AML-193 (cell line): ENCODE measurements at places on chromosomes 2 and 18.

GRCh38 chr18:13136904-13137669 is 81.5 kb upstream of the LDLRAD4 start:
- DNase-seq = peak; percentile 6

- DNase-seq = peak; percentile 26
These were observed 12.6 kb upstream of the RAB1A start for GRCh38 chr2:65142515-65142914.

DNA sequence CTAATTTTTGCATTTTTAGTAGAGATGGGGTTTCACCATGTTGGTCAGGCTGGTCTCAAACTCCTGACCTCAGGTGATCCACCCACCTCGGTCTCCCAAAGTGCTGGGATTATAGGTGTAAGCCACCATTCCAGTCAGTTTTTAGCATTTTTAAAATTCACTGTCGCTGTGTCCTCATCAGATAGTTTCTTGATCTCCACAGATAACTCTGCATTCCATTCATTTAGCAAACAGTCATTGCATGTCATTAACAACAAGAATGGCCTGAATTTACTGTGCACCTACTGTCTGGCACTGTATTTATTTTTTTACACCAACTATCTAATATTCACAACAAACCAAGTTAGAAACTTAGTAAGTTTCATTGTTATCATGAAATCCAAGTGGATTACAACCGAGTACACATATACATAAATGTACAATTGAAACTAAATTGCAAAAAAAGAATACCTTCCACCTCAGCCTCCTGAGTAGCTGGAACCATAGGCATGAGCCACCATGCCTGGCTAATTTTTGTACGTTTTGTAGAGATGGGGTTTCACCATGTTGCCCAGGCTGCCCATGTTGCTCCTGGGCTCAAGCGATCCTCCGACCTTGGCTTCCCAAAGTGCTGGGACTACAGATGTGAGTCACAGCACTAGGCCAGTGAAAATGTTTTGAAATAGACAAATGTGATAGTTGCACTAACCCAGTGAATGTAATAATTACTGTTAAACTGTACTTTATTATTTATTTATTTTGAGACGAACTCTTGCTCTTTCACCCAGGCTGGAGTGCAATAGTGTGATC is 4.3 kb downstream of the MCEE start:
- no peak for DNase-seq

GRCh38 chr2:159035790-159036411 is 67.5 kb downstream of the TANC1 start:
- DNase-seq = peak; percentile 3

DNA sequence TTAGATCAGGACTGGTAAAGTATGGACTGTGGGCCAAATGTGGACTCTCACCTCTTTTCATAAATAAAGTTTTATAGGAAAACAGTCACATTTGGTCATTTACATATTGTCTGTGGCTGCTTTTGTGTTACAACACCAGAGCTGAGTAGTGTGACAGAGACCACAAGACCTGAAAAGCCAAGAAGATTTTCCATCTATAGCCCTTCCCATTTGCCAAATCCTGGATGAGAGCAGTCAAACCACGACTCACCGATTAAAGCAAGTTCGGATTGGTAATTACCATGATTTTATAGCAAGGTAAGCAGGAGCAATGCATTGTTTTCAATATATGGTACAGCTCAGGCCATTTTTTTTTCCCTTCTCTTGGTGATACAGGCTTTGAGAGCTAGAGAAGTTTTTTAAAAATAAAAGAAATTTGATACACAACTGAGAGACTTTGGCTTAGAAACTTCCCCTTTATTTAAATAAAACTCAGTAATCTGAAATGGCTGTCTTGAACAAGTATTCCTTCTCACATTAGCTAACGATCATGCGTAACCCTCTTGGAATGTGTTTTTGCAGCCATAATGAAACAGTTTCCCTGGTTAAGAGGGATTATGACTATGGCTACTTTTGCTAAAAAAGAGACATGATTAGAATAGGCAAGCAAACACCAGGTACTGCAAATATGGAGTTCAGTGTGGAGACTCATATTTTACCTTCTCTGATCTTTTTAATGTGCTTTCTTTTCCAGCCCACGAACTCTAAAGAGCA is 9.5 kb upstream of the MALL start:
- no peak for DNase-seq

GRCh38 chr2:239928391-239929350 is 96.5 kb downstream of the NDUFA10 start:
- DNase-seq = no peak

- DNase-seq = no peak
These were observed 32.7 kb downstream of the VSNL1 start for GRCh38 chr2:17573085-17573803.

GRCh38 chr2:105081006-105081601 is 43.2 kb downstream of the MRPS9 start:
- DNase-seq = no peak

DNA sequence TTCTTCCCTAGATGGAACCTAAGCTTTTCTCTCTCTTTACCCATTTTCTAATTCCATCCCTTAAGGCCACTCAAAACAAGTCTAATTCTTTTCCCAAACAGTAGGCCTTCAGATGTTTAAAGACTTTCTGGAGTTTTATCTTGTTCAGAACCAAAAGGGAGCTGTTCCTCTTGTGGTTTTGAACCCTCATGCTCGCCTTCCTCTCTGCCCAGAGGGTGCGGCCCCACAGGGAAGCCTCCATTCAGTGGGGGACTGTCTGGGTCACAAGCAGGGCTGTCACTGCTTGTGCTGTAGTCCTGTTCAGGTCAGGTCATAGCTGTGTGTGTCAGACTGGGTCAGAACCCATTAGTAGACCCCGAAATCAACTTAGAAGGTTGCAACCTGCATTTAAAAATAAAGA is 56.5 kb downstream of the TET3 start:
- no peak for DNase-seq

- no peak for DNase-seq
These were observed 64.9 kb downstream of the EML4 start for GRCh38 chr2:42233976-42234441.

DNA sequence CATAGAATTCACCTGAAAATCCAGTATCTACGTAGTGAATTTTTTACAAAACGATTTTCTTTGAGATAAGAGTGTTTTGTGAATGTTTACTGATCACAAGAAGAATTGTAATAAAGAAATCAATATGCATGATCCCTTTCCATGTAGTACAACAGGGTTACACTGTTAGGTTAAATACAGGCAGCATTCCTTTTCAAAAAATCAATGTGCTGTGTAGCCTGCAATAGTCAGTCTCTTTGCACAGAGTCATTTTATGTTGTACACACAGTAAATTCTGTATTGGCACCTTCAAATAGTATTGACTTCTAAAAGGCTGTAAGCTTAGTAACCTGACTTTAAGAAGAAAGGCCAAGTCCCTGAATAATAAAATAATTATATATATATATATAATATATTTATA is 63.3 kb downstream of the ZNF407 start:
- DNase-seq = no peak

DNA sequence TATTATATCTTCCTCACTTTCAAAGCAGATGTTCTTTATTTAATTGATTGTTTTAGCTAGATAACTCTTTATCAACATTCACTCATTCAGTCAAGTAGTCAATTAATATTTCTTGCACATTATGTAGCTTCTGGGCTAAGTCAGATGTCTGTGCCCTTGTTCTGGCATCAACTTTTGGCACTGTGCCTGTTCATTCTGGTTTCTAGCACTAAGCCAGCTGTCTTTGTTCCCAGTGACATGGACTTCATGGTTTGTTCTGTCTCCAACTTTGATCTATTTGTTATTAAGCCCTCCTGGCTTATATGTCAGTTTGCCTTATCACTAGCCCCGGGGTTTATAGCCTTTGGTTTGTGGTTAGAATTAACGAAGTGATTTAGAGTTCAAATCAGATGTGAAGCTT is 247.9 kb upstream of the SYT4 start:
- no peak for DNase-seq

- no peak for DNase-seq
These were observed 36.7 kb downstream of the FAM117B start for GRCh38 chr2:202671317-202672035.

- DNase-seq = no peak
These were observed 15.2 kb downstream of the PAX3 start for GRCh38 chr2:222283634-222284033.

- DNase-seq = no peak
These were observed 32.2 kb downstream of the GPR75 start for GRCh38 chr2:53827398-53828175.

DNA sequence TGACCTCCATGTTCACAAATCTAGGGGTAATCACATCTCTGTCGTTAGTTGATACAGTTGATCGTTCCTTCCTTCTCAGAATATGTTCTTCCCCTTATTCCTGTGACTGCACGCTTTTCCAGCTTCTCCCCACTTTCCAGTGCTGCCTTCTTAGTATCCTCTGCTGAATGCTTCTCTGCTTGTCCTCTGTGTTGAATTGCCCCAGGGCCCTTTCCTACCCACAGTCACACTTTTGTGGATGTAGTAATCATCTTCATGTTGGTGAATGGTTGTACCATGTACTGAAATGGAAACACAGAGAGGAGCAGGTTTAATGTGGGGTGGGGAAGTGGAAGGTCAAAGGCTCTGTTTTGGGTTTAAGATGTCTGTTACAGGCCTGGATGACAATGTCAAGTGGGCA is 47.2 kb downstream of the EML6 start:
- DNase-seq = no peak

DNA sequence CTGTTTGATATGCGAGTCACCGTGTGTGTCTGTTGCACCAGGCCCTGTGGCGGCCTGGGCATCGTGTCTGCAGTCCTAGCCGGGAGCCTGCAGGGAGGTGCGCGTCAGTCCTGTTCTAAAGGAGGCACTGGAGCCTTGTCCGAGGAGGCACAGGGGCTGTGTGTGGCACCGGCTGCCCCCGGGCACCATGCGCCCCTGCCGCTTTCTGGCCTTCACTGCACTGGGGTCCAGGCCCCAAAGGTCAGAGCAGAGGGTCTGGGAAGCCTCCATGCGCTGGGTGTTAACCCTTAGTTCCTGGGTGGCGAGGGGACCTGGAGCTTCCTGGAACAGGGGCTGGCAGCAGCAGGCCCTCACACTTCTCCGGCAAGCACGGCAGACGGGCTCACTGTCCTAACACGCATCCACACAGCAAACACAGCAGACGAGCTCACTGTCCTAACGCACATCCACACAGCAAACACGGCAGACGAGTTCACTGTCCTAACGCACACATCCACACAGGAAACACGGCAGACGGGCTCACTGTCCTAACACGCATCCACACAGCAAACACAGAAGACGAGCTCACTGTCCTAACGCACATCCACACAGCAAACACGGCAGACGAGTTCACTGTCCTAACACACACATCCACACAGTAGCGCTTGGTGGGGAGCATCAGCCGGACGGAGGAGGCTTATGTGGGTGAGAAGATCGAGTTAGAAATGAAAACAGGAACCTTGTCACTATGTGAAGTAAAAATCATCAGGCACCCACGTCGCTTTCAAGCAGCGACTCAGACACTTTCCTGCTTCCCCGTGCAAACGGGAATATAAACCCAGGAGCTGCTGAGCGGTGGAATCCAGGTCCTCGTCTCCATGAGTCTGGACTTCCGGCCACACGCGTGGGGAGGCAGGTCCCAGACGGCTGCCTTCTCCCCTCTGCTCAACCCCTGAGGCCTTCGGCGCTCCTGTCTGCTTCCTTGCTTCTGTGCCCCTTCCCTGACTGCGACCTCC is 65.3 kb downstream of the TPO start:
- no peak for DNase-seq

DNA sequence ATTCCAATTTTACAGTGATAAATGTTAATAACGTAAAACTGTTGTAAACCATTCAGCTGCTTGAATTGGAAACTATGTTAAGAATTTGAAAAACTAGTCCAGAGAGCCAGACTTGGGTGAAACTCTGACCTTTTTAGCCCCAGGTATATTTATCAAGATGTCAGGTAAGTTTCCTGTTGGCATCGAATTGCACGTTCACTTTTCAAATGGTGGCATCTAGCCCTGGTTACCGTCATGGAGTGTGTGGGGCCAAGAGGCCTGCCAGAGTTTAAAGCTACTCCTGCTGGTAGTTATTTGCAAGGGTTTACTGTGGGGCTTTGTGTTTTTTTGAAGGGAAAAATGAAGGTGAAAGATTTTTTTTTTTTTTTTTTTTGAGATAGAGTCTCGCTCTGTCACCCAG is 109.9 kb downstream of the WDSUB1 start:
- no peak for DNase-seq

DNA sequence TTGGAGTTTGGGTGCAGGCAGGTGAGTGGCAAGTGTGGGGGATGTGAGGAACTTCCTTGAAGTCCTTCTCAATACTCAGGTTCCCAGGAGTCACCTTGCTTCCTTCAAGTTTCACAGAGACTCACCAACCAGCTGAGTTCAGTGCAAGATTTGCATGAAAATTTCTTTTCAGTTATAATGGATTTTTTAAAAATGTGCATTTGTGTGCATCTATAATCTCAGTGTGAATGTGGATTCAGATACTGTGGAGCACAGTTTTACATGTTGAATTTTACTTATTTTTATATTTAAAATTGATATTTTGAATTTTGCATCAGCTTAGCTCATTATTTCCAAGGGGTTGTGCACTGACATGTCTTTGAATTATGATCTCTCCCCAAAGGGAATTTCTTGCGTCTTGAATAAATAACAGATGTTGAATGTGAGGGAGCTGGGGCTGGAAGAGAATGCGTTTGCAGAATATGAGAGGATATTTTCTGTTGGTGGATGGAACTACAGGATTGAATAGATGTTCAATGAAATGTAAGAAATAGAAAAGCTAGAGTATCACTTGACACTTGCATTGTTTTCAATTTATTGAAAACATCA is 184.3 kb downstream of the RPRM start:
- DNase-seq = no peak

DNA sequence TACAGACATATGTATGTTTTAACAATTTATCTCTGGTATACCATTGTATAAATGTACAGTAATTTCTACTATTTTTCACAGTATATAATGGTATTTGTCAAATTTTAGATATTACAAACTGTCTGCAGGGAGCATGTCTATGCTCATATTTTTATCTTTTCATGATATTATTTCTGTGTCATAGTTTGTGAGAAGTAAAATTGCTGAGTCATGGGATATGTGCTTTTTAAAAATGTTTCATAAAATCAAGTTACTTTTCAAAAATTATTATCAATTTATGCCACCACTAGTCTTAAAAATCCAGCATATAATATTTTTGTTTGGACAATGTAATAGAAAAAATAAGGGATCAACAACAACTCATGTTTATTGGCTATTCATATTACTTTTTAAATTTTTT is 9.1 kb upstream of the ZNF804A start:
- no peak for DNase-seq

GRCh38 chr2:120236791-120237190 is 13.6 kb upstream of the TMEM185B start:
- no peak for DNase-seq
